ENCODE measurements at places on chromosomes 13 and 19.
A peak's percentile ranks its signal among the peaks of the same experiment; 100 is the strongest.

- DNase-seq: no peak
Observed at GRCh38 chr13:97068151-97068550, 73.9 kb upstream of the OXGR1 start.

DNA sequence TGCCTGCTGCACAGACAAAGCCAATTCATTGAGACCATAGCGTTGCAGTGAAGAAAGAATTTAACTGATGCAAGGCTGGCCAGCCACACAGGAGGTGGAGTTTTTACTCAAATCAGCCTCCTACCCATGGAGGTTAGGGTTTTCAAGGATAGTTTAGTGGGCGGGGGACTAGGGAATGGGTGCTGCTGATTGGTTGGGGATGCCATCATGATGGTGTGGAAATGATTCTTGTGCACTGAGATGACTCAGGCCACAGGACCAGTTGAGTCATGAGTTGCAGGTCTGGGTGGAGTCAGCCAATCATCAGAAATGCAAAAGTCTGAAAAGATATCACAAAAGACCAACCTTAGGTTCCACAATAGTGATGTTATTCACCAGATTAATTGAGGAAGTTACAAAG is 359.6 kb downstream of the FOXO1 start:
- no peak for DNase-seq

GRCh38 chr13:42394711-42395085 is 122.7 kb downstream of the AKAP11 start:
- no peak for DNase-seq

DNA sequence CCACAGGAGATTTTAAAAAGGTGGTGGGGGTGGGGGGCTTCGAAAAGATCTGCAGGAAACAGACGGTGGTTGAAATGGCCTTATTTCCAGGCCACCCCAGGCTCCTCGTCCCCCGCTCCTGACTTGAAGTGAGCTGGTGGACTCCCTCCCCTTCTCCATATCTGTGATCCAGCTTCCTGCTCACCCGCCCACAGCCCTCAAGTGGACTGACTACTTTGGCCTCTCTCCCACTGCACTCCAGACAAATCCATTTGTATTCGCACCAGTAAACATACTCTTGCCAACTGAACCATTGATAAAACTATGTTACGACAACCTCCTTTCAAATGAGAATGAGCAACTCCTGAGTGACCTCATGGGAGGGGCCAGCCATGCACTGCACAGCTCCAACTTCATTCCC is 259.5 kb downstream of the COL4A1 start:
- no peak for DNase-seq

GRCh38 chr19:16381756-16382401 is 57.3 kb downstream of the KLF2 start:
- no peak for DNase-seq

GRCh38 chr13:102970542-102970941 is 95.7 kb downstream of the SLC10A2 start:
- DNase-seq: no peak

- DNase-seq: no peak
Observed at GRCh38 chr13:89061821-89062220, 1390.7 kb downstream of the SLITRK5 start.

DNA sequence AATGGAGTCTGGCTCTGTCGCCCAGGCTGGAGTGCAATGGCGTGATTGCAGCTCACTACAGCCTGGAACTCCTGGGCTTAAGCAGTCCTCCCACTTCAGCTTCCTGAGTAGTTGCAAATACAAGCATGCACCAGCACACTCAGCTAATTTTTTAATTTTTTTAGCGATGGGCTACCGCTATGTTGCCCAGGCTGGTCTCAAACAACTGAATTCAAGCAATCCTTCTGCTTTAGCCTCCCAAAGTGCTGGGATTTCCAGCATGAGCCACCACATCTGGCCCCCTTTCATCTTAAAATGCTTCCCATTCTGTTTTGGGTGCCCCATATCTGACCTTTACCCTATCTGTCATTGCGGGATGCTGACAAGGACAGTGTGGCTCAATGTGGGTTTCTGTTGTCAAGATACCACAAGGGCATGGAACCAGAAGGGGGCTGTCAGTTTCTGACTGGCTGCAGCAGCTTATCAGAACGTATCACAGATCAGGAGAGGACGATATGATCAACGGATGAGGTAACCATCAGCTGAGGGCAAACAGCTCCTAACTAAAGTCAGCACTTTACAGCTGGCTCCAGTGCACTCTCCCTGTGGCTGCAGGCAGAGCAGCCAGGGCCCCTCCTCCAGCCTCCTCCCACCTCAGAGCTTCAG is 32.4 kb downstream of the GPR42 start:
- DNase-seq: no peak

GRCh38 chr19:49106648-49107135 is 7.5 kb upstream of the LIN7B start:
- DNase-seq: peak; percentile 83

GRCh38 chr13:88649855-88650254 is 978.7 kb downstream of the SLITRK5 start:
- DNase-seq: no peak

DNA sequence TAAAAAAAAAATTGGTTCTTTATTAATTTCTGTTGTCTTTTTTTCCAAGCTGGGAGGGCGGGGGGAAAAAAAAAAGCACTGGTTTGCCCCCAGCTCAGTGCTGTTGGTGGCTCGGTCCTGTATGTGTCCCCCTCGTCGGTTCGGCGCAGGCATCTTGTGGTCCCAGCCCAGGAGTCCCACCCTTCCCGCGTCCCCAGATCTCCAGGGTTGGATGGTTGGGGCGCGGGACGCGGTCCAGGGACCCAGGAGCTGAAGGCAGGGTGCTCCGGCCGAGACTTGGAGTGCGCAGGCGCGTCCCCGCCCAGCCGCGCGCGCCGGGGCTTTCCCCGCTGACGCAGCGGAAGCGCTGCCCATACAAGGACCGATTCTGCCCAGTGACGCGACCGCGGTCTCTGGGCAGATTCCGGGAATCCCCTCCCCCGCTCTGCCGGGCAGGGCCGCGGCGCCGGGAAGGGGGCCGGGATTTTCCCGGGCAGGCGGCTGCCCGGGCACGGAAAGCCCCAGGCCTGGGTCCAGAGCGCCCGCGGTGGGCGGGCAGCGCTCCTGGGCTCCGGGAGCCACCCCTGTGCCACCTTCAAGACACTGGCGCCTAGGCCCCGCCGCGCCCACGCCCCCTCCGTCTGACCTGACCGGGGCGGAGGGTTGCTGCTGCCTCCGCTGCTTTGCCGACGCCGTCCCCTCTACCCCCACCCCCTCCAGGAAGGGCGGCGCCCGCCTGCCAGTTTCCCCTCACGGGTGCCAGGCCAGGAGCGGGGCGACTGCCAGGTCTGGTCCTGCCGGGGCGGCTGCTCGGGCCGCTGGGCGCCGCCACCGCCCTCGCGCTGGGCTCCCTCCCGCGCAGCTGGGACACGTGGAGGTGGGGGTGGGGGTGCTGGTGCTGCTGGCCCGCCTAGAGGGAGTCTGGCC is 2.3 kb downstream of the JUNB start:
- DNase-seq: peak; percentile 91
